Retina (tissue), 1 donor: ENCODE measurements at places on chromosomes 4 and X.

- no peak for DNase-seq
Measured at GRCh38 chrX:155889328-155889727, 8.2 kb downstream of the VAMP7 start.

- DNase-seq: no peak
Measured at GRCh38 chr4:95061220-95061619, 303.5 kb downstream of the BMPR1B start.

GRCh38 chr4:189090174-189090814, 850.4 kb upstream of the FRG1 start:
- DNase-seq: no peak

GRCh38 chr4:71231129-71232055, 107.4 kb upstream of the SLC4A4 start:
- peak; percentile 22 for DNase-seq

- no peak for DNase-seq
Measured at GRCh38 chr4:185778307-185778706, 33.7 kb downstream of the SORBS2 start.

GRCh38 chr4:125091101-125091500, 223.7 kb upstream of the FAT4 start:
- no peak for DNase-seq

GRCh38 chr4:96776920-96777527, 937.1 kb downstream of the PDHA2 start:
- no peak for DNase-seq

DNA sequence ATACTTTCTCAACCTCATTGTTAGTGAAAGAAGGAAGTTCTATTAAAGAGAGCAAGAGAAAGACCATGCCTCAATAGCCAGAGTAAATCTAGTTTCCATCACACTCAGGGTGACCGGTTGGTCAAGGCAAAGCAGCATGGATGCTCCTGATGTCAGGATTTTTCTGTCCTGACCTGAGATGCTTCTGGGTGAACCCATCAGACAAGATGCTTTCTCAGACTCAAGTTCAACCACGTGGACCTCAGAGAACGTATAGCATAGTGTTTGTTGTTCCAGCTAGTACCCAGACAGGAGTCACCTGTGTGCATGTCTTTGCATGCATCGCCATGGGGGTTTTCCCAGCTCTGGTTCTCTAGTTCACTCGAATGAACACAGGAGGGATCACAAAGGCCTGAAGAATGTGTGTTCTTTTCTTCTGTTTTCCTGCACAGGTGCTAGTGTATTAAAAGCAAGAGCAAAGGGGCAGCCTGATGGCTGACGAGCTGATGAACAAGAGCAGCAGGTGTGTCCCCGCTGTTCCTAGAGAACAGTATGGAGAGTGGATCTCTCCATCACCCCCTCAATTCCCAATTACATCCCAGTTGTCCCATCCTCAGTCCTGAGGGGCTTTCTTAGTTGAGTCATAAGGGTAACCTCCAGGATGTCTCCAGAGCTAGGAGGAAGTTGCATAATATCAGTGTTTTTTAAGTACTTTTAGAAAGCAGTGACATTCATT, 110.5 kb upstream of the ENPP6 start:
- no peak for DNase-seq

- no peak for DNase-seq
Measured at GRCh38 chrX:9440116-9440844, 24.6 kb upstream of the TBL1X start.

GRCh38 chr4:76300012-76300411, 6.5 kb upstream of the STBD1 start:
- no peak for DNase-seq

- no peak for DNase-seq
Measured at GRCh38 chr4:39699687-39700409, 1.9 kb downstream of the UBE2K start.

DNA sequence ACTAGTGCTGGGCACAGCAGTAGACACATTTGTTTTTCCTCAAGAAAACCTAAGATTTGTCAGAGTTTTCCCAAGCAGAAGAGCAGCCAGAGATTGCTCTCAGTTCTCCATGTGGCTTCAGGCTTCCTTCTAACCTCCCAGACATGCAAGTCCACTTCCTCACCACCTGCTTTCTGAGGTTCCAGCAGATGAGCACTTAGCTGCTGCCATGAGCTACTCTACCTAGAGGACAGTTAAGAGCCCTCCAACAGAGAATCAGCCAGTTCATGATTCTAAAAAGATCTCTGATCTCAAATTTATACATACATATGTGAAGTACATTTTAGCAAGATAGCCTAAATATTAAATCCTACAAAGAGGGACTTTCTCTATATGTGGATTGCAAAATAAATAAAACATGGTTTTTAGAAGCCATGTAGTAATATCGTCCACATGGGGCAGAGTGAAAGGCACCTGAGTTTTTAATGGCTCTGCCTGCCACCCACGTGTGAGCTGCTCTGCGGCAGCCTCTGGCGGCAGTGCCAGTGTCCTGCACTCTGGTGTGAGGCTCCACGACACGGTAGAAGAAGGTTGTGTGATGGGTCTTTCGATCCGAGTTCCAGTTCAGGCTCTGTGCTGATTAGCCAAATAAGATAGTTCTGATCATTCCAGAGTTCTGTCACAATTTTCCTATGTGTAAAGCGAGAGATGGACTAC, 10.3 kb downstream of the CYP4V2 start:
- peak; percentile 14 for DNase-seq

DNA sequence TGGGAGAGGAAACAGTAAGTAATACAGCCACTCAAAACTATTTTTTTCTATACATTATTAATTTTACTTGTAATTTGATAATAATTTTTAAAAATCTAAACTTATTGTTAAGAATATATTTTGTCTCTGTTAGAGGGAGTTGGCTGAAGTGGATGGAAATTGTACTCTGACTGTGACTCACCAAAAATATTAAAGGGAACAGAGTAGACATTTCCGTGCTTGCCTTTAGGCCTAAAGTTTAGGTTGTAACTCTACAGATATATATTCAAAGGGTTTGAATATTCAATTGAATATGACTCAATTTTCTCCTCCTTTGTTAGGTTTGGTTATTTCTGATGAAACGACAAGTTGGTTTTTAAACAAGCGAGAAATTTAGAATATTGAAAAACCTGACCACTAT, 128.3 kb upstream of the PITX2 start:
- DNase-seq: no peak

DNA sequence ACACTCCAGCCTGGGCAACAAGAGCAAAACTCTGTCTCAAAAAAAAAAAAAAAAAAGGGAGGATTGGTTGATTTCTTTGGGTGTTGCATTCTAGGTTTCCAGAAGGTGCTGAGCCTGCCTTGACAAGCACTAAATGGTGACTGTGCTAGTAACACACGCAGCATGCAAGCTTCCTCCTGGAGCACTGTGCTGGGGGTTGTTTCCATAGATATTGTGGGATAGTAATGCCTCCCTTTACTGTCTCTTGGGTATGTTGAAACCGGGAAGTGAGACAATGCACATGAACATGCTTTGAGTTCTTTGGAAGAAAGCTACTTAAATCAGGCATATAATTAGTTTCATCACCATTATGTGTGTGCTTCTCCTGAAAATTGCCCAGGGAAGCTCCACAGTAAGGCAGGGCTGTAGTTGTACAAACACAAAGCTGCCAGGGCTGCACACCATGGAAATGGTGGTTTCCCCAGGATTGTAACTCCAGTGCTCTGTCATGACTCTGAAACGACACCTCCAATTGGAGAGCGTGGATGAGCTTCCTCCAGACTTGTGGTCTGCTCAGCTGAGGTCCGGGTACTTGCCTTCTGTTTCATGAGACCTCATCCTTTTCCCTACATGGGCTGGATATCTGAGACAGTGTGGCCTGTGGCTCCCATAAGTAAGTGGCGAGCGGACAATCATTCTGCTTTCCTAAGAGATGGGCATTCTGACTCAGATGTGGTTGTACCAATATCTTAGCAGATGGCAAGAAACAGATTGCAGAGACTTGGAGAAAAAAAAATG, 31.5 kb upstream of the STOX2 start:
- no peak for DNase-seq

GRCh38 chr4:3416270-3416669, 25.5 kb upstream of the HGFAC start:
- no peak for DNase-seq

DNA sequence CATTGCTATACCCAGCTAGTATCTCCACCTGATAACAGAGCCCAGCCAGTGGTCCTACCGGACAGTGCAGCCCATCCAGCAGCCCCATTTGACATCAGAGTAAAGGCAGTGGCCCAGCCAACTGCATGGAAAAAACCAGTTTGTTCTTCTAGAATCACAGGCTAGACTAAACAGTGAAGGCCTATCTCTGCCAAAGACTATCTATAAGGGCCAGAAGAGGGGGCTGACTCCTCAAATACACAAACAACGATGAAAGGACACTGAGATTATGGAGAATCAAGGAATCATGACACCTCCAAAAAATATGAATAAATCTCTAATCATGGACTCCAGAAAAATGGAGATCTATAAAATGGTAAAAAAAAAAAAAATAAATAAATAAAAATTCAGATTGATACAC, 546.4 kb upstream of the HTR2C start:
- DNase-seq: no peak

- DNase-seq: no peak
Measured at GRCh38 chrX:123408821-123409737, 225.0 kb downstream of the GRIA3 start.

DNA sequence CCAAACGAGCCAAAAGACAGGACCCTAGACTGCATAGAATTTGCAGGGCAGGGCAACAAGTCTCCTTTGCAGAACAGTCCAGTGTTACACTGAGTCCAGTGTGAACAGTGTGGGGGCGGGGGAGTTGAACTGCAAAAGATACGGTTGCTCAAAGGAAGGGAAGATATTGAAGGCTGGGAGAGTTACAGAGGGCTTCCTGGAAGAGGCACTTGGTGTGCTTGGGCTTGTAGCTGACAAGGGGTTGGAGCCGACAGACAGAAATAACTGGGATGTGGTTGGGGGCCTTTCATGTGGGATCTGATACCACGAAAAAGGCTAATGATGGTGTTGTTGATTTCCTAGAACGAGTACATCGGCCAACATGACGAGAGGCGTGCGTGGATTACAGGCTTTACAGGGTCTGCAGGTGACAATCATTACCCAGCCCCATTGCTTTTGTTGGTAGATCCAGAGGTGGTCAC, 6.1 kb downstream of the XPNPEP2 start:
- DNase-seq: no peak

DNA sequence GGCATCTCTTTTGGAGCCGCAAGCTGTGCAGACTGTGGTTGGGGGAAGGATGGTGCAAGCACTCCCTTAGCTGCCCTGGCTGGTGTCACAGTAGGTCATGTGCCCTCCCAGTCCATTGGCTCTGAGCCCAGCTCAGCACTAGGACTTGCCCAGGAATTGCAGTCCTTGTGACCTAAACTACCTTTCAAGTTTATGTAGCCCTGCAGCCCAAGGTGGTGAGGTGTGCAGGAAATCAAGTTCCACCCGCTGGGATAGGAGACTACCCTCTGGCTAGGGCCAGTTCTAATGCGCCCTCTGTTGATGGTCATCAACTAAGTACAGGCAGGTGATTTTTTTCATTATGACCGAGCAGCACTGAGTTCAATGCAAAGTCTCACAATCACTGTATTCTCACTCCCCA, 335.2 kb downstream of the UBE2NL start:
- no peak for DNase-seq

- no peak for DNase-seq
Measured at GRCh38 chr4:90757534-90758060, 630.4 kb downstream of the CCSER1 start.

GRCh38 chr4:122170775-122171174, 18.6 kb downstream of the BLTP1 start:
- DNase-seq: no peak

GRCh38 chr4:38279650-38280322, 319.6 kb downstream of the PTTG2 start:
- peak; percentile 34 for DNase-seq

GRCh38 chrX:35150052-35150451, 207.5 kb downstream of the FAM47B start:
- no peak for DNase-seq

DNA sequence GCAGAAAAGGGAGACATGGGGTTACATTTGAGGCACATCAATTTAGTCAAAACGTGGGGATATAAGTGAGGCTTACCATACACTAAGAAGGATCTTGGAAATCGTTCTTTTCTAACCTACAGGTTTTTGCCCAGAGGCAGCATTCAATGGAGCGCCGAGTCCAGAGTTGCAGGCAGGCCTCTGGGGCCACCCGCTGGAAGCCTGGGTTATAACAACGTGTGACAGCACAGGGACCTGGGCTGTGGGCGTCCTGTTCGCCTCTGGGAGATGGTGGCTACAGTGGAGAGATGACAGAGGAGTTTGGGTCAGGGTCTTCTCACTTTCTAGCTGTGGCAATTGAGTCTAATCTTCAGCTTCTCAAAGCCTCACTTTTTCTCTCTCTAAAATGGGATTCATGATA, 53.9 kb downstream of the ENPP6 start:
- peak; percentile 78 for DNase-seq

GRCh38 chr4:88356771-88357170, 21.9 kb upstream of the HERC6 start:
- DNase-seq: no peak

DNA sequence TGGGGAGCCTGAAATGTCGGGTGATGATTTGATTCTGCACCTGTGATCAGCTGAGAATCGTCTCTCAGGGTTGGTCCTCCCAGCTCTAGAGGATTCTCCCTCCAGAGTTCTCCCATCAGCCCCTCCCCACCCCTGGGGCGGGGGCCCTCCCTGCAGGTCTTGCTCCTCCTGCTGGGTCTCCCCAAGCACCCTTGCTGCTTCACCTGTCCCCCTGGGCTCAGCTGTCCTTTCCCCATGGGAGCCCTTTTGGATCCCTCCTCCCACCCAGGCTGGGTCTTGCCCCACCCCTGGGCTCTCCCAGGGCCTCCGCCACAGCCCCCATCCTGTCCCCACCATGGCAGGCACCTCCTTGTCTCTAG, 22.2 kb downstream of the PSAPL1 start:
- DNase-seq: no peak
